ENCODE measurements at places on chromosomes 5 and 9.

DNA sequence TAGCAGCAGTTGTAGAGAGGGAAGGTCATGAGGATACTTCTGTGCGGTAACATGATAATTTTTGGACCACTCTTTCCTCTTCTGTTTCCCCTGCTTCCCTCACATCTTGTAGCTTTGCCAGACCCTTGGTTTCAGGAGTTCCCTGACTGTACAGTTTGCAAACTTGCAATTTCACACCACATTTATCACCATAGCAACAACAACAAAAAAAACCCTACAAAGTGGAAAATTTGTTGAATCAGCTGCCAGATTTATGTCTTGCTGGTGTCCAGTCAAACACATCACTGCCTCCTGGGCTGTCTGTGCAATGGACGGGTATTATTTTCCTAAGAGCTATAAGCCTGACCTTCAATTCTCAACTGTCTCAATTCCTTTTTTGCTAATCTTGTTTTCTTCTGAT is 751.6 kb downstream of the TLR4 start:
- DNase-seq = no peak

DNA sequence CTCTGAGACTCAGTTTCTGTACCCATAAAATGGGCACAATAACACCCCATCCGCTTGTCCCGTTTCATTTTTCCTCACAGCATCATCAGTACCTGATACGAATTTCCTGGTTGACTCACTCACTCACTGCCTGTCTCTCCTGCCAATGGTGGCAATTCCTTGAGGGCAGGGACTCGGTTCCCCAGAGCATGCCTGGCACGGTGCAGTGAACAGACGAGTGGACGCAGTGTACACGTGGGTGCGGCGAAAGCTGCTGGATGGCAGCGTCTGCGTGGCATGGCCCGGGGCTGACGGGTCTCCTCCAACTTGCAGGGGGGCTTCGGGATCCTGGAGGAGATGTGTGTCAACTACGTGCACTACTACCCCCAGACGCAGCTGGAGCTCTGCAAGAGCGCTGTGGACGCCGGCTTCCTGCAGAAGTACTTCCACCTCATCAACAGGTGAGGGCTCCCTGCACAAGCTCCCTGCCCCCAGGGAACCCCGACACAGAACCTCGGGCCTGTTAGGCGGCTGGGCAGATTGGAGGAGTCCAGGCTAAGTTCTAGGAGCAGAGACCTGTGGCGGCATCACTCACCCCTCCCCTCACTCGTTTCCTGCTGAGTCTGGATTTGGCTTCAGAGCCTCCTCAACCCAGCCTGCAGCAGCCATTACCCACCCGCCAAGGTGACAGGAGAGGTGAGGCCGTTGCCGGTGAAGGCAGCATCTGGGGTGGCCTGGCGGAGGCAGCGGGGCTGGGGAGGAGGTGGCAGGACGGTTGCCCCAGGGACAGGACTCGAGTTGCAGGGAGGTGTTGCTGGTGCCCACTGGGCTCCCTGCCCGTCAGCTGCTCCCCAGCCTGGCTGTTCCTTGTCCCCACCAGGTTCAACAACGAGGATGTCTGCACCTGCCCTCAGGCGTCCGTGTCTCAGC is 20.3 kb downstream of the DBH start:
- no peak for DNase-seq

DNA sequence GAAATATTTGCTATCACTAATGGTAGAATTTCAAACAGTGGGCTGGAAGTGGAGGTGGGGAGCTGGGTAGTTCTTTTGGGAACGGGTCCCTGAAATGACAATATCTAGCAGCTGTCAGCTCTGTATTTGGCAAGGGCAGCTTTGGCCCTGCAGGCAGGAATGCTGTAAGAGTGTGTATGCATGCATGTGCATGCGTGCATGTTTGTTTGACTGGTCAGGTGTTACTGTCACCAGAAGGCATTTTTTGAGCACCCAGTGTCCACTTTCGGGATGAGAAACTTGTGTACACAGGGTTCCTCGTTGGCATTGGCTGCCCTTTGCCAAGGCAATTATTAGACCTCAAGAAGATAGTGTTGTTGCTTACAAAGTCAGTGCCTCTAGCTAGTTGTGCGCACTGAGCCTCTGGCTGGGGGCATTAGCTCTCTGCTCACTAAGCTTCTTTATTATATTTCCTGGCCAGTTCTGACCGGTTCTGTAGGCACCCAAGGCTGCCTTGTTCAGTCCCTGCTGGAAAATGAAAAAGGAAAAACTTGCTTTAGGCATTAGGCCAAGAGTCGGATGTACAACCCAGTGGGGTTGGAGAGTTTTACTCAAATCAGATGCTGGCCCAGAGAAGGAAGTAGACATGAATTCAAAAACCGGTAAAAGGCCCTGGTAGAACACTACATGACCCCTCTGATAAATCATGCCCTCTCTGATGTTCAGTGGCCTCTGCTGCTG is 2.0 kb downstream of the CYFIP2 start:
- DNase-seq = no peak

DNA sequence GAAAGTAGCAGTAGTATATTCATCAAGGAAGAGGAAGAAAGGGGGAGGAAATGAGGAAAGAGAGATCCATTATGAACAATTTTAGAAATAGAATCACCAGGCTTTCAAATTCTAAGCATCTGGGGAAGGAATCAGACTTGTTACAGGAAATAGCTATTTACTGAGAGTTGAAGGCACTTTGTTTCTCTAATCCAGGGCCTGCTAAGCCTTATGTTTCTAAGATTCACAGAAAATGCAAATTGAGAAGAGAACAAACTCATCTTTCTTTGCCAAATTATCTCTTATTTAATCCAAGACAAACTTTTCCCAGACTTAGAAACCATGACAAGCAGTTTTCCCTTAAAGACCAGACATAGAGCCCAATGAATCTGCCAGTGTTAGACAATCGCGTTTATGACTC is 528.0 kb upstream of the NMUR2 start:
- DNase-seq = no peak

DNA sequence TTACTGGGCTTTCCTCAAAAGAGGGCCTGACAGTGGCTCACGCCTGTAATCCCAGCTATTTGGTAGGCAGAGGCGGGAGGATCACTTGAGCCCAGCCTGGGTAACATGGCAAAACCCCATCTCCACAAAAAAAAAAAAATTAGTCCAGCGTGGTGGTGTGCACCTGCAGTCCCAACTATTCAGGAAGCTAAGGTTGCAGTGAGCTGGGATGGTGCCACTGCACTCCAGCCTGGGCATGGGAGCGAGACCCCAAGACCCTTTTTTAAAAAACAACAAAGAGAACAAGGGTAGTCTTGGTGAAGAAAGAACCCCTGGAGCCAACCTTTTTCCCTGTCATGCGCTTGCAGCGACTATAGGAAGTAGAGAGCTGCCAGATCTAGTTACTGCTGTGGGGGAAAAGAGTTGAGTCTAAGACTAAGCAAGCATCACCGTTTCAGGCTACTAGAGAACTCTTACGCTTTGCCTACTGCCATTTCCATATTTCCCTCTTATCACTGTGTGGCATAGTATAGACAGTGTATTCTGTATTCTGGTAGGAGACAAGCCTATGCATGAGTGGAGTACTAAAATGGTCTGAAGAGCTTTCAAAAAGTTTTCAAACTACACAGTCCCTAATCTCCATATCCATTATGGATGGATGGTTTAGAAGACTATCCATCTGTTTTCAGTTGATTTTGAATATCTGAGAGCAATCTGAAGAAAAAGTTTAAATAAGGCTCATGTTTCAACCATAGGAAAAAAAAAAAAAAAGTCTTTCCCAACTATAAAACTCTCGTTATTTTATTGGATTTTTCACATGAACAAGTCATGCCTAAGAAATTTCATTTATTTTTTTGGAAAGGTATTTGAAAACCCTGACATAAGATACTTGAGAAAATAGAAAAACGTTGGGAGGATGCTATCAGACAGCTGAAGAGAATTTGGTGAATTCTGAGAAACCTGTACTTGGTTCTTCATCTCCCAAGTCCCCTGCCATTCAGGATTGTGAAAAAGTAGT is 2.6 kb downstream of the C9orf40 start:
- no peak for DNase-seq

DNA sequence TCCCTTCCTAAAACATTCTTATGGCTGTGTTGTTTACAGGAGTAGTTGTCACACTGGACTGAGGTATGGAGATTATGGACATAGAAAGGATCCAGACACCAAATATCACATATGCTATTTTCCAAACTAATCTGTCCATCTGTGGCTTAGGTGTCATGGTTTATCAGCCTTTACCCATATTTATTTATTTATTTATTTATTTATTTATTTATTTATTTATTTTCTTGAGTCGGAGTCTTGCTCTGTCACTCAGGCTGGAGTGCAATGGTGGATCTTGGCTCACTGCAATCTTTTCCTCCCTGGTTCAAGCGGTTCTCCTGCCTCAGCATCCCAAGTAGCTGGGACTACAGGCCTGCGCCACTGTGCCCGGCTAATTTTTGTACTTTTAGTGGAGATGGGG is 1103.1 kb downstream of the MAT2B start:
- no peak for DNase-seq

GRCh38 chr9:114007991-114008666 is 70.0 kb downstream of the AMBP start:
- peak; percentile 1 for DNase-seq

- DNase-seq = no peak
Measured at GRCh38 chr5:169571355-169571754, 12.2 kb upstream of the SPDL1 start.

DNA sequence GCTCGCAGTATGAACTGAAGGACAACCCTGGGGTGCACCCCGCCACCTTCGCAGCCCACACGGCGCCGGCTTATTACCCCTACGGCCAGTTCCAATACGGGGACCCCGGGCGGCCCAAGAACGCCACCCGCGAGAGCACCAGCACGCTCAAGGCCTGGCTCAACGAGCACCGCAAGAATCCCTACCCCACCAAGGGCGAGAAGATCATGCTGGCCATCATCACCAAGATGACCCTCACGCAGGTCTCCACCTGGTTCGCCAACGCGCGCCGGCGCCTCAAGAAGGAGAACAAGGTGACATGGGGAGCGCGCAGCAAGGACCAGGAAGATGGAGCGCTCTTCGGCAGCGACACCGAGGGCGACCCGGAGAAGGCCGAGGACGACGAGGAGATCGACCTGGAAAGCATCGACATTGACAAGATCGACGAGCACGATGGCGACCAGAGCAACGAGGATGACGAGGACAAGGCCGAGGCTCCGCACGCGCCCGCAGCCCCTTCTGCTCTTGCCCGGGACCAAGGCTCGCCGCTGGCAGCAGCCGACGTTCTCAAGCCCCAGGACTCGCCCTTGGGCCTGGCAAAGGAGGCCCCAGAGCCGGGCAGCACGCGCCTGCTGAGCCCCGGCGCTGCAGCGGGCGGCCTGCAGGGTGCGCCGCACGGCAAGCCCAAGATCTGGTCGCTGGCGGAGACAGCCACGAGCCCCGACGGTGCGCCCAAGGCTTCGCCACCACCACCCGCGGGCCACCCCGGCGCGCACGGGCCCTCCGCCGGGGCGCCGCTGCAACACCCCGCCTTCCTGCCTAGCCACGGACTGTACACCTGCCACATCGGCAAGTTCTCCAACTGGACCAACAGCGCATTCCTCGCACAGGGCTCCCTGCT is 3.8 kb downstream of the IRX1 start:
- peak; percentile 64 for DNase-seq

DNA sequence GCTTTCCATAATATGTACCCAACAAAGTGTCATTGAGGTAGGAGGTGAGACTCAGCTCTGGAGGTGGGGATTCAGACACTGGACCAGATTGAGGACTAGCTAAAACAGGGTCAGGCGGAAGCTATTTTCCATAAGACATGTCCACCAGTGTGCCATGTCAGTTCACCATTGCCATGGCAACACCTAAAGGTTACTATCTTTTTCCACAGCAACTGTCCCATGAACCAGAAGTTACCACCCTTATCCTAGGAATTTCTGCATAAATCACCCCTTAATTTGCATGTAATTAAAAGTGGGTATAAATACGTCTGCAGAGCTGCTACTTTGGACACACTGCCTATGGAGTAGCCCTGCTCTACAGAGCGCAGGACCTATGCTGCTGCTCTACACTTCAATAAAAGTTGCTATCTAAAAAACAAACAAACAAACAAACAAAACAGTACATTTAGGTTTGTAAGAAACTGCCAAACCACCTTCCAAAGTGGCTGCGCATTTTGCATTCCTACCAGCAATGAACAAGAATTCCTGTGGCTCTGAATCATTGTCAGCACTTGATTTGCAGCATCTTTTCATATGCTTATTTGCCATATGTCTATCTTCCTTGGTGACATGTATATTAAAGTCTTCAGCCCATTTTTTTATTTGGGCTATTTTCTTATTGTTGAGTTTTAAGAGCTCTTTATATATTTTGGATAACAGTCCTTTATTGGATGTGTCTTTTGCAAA is 18.0 kb upstream of the TRIM32 start:
- no peak for DNase-seq

DNA sequence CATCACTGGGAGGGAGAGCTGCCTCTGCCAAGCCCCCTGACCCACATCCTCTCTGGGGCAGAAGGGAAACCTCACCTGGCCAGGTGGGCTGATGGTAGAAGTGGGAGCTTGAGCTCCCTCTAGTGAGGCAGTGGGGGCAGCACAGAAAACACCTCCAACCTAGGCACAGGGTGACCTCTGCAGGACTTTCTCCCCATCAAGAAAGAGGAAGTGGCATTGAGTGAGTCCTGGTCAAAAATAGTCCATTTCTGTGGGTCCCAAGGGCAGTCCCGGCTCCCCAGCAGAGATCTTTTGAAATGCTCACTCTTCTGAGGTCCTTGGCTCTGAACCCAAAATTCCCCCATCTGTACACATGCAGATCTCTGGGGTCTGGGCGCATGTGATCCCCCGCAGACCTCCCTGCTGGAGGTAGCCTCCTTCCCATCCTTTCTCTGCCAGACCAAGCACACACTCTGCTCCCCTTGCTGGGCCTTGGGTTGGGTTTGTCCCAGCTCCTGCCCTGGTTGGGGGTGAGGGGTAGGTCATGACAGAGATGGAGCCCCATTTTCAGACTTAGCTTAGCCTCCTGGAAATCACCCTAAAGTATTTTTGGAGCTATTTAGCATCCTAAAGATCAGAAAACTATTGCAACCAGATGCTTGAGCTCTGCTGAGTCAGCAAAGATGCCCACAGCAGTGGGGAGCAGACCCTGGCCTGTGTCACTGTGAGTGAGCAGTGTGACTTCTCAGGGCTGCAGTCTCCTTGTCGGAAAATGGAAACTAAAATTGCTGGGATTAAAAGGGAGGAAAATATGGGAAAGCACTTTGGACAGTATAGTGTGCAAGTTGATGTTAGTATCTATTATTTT is 41.6 kb upstream of the LCP2 start:
- DNase-seq = no peak

GRCh38 chr5:3361811-3362605 is 233.6 kb upstream of the IRX1 start:
- DNase-seq = no peak

DNA sequence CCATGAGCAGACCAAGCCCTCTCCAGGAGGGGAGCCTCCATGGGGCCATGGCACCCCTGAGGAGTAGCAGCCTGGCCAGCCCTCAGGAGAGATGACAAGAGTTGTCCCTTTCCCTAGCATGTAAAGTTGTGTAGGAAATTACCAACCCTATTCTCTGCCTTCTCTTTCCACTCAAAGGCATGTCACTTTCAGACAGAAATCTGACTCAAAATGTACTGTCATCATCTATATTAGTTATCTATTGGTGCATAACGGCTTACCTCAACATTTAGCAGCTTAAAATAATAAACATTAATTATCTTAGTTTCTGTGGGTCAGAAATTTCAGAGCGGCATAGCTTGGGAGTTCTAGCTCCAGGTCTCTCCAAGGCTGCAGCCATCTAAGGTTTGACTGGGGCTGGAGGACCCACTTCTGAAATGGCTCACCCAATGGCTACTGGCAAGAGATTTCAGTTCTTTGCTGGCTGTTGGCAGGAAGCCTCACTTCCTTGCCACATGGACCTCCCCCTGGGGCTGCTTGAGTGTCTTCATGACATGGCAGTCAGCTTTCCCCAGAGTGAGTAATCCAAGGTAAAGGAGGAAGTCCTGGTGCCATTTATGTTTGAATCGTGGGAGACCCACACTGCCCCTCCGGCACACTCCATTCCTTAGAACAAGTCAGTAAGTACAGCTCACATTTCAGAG is 632.3 kb downstream of the CCDC171 start:
- DNase-seq = no peak
